ENCODE measurements at places on chromosomes 7 and 10.

DNA sequence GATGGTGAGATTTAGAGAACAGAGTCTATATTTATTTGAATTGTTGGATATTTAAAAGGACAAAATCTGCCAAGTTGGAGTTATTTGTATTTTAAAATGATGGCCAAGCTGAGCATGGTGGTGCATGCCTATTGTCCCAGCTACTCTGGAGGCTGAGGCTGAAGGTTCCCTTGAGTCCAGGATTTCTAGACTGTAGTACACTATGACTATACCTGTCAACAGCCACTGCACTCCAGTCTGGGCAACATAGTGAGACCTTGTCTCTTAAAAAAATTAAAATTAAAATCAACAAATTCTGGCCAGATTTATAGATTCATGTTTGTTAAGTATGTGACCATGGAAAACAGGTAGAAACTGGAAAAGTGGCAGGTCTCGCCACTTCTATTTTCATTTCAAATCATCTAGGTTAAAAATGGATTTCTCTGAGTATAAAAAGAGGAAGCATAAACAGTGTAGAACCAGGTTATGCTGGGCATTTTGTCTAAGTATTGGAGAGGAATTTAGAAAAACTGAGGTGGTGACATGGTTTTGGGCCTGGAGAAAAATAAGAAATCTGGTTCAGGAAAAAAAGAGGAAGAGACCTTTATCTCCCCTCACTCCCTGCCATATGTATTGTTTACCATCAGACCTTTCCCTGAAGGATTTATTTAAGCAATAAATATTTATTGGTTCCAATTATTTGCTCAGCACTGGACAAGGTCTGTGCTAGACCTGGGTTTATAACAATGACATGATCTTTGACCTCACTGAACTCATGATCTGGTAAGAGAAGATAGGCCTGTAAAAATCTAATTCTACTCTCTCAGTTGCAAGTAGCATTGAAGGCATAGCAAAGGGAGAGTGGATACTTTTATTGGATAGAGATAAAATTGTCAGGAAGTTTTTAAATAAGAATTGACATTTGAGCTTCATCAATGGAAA is 134.2 kb downstream of the TSPAN12 start:
- DNase-seq = no peak

DNA sequence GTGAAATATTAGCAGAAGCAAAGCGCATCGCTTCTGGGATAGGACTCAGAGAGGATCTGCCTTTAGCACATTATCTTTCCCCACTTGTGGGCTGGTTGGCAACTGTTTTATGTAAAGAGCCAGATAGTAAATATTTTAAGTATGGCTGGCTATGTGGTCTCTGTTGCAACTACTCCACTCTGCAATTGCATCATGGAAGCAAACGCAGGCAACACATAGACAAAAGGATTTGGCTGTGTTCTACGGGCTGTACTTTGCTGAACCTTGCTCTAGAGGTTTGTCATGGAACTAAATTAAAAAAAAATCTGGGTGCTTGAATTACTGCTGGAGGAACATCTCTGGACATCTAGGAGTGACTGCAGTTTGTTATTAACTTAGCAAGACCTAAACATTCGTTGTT is 307.8 kb upstream of the TPK1 start:
- no peak for DNase-seq

- no peak for DNase-seq
Measured at GRCh38 chr10:128468462-128468861, 342.2 kb upstream of the MKI67 start.

DNA sequence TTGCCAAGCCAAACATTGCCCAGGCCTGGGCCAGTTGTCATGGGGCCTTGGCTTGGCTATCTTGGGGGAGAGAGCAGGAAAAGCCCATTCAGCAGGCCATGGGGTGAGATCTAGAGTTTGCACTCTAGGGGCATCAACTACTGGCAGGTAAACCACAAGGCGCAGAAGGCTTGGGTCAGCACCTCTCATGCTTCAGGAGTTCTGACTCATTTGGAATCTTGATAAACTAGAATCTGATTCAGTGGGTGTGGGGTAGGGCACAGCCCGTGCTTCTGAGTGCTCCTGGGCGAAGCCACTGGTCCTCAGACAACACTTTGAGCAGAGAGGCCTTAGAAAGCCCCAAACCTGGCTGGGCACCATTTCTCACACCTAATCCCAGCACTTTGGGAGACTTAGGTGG is 81.1 kb downstream of the RGS10 start:
- DNase-seq = no peak

- no peak for DNase-seq
Measured at GRCh38 chr7:129431911-129432643, 2.2 kb upstream of the STRIP2 start.

GRCh38 chr7:151704960-151705635 is 171.8 kb downstream of the PRKAG2 start:
- no peak for DNase-seq

DNA sequence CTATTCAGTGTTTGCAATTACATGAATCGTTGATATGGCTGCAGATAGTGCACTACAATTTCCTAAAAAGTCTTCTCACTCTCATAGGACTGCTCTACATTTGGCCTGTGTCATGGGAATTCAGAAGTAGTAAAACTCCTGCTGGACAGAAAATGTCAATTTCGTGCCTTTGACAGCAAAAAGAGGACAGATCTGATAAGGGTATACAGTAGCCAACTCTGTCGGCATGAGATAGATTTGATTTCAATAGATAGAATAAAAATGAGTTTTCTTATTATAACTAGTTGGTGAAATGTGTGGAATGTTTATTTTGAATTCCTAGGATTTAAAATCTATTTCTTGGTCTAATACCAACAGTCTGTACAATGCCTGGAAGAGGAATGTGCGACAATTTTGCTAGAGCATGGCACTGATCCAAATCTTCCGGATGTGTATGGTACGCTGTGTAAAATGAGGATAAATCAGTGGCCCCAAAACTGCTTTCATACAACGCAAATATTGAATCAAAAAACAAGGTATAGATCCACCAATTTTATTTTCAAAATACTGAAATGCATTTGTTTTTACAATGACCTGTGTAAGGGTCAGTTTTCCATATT is 133.5 kb upstream of the CDK13 start:
- DNase-seq = no peak

DNA sequence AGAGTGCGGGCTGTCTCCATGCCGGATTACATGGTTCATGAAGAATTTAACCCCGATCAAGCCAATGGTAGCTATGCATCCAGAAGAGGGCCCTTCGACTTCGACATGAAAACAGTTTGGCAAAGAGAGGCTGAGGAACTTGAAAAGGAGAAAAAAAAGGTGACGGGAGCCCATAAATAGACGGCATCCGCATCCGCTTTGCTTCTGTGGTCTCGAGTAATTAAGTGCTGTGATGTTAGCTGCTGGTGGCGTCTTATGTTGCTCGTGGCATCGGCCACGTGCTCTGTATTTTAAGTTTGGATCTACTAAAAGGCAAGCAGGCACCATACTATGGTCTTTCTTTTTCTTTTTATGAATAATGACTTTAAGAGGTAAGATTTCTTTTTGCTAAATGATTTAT is 11.1 kb downstream of the C7orf57 start:
- no peak for DNase-seq

DNA sequence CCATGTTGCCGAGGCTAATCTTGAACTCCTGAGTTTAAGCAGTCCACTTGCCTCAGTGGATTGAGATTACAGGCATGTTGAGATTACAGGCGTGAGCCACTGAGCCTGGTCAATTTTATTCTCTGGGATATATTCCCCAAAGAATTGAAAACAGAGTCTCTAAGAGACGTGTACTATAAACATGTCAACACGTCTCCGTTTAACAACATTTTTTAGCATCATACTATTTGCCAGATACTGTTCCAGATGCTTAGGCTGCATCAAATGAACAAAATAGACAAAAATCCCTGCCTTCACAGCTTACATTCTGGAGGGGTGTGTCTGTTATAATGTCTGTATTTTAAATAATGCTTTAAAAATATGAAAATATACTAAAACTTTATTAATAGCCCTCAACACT is 54.1 kb upstream of the PRKG1 start:
- DNase-seq = no peak

- no peak for DNase-seq
Measured at GRCh38 chr7:47258798-47259197, 323.1 kb downstream of the TNS3 start.

DNA sequence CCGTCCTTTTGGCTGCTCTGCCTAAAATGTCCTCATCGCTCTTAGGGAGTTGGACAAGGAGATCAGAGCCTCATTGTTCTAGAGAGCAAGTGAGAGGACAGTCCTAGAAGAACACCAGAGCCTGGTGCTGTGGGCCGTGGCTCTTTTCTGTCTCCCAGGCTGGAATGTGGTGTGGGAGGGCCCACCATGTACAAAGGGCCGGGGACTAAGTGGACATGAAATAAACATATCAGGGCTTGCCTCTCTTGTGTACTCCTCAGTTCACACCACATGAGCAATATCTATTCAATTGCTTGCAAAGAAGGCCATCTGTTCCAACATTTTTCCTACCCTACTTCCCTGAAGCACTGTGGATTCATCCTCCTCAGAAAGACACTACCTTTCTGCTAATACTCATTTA is 510.4 kb downstream of the SUGCT start:
- no peak for DNase-seq

All from T-helper 22 cell (primary cell).